Stimulated activated CD8-positive, alpha-beta memory T cell treated with anti-CD3 and anti-CD28 coated beads, Interleukin-7, amount 100 ng/mL, for 1 hour (primary cell): ENCODE measurements at places on chromosomes 3 and 15.

GRCh38 chr3:177203689-177204395 lies 6.6 kb upstream of the TBL1XR1 start:
- DNase-seq: no peak

- no peak for DNase-seq
Observed at GRCh38 chr3:133866141-133866540, 29.5 kb downstream of the RAB6B start.

DNA sequence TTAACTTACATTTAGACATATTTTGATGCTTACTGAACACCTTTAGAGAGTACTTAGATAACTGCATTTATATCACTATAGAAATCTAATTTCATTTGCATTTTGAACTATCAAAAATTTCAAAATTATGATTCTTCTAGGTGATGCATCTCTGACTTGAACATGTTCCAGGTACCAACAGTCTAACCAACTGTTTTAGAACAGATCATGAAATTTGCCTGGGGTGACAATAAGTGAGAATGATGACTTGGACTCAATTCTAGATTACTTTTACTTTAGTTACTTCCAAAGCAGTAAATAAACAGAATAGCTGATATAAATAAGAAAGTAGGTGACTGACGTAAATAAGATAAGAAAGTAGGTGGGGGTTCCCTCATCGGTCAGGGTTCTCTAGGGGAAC lies 307.8 kb downstream of the BCHE start:
- no peak for DNase-seq

GRCh38 chr3:79922633-79923032 lies 154.8 kb upstream of the ROBO1 start:
- DNase-seq: no peak

GRCh38 chr3:25661694-25662437 lies 2.8 kb downstream of the TOP2B start:
- no peak for DNase-seq

GRCh38 chr3:109563149-109563548 lies 225.8 kb upstream of the DPPA4 start:
- DNase-seq: no peak

DNA sequence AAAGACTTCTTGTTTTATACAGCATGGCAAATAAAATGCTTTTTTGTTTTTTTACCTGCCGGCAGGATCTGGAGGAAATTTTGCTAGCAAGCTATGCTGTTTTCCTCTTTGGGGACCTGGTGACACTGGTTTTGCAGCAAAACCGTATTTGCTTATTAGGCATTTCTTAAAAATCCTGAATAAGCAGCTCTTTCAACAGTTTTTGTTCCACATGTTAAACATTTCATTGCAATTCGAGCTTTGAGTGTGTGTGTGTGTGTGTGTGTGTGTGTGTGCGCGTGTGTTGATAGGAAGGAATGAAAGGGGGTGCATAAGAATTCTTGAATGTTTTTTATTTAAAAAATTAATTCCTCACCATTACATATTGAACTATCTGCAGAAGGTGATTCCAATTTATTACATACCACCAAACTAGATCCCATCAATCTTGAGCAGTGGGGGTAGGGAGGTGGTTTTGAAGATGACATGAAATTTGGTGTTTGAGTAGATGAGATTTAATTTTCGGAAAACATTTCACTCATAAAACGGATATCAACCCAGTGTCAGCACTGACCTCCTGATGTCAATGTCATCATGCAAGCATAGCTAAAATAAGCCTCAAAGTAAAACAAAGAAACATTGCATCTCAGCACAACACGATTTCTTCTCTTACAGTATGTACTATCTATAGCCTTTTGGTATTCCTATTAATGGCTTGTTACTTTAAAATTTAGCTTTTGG lies 17.3 kb downstream of the ZBTB38 start:
- no peak for DNase-seq
